H7 (cell line): ENCODE measurements at places on chromosomes 16 and 17.

GRCh38 chr17:16900288-16900882 is 71.5 kb downstream of the TNFRSF13B start:
- DNase-seq: no peak

DNA sequence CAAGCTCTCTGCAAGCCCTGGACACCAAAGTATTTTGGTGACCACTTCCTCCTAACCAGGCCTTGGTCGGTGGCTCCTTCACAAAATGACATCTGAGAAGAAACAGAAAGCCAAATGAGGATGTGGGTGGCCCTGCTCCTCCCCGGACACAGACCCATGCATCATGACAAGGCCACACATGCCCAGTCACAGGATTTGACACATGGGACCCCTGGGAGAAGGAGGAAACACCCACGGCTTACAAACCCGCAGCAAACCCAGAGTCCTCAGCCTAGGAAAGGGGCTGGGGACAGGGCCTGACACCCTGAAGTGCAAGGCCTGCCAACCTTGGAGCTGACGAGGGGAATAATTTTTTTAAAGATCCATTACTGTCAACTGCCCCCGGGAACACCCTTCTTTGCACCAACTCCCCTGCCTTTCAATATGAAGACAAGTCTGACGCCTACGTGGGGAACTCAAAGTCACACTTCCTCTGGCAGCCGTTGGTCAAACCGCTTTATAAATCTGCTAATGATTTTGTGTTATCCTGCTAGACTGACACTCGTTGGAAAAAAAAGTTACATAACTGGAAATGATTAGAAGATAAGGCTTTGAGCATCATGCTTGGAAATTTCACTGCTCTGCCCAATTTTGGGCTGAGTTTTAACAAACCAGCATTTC is 41.3 kb downstream of the GAS7 start:
- DNase-seq: no peak

DNA sequence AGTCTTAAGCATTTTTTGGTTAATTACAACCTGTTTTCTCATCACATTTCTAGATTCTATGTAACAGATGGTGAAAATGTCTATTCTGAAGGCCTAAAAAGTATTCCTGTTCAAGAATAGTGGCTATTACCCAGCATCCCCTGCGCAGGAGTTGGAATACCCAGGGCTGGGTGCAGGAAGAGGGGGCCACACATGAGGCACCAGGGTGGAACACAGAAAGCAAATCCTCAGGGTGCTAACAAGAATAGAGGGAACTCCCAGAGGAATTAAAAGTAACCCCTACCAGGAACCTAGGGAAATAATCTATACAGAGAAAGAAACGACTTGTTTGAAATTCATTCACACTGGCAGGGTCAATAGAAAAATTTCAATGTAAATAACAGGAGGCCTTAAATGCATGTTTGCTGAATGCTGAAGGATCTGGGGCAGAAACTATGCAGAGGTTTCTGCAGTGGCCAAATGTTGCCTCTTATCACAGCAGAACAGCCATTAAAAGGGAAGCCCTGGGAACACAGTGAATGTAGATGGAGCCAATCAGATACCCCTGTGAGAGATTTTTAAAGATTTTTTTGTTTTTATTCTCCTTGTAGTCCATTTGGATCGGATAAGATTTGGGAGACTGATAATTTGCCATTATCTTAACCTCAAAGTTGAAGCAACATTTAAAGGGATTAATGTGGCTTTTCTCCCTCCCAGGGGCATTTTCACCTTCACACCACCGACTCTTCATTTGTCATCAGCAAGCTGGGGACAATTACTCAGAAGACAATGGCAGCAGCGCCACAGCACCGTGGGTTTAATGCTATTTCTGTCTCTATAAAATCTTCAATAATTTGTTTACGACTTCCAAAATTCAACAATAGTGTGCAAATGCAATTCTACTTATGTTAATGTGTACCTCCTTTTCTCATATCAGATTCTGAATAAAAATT is 196.0 kb upstream of the PSMD7 start:
- DNase-seq: peak; percentile 7

DNA sequence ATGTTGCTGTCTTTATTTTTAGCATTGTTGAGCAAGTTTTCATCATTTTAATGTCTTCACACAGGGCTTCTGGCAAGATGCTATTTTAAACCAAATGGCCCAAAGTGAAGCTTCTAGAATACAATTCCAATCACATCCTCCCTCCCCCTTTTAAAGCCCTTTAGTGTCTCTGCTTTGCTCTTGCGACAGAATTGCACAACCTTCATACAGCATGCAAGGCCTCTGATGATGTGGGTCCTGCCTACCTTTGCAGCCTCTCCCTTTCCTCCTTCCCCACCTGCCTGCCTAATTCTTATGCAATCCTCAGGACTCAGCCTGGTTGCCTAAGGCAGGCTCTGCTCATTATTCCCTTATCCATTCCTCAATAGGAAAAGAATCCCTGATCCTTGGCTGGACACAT is 381.7 kb downstream of the SLC39A11 start:
- no peak for DNase-seq

- DNase-seq: no peak
Observed at GRCh38 chr17:49777563-49777962, 10.9 kb upstream of the KAT7 start.

DNA sequence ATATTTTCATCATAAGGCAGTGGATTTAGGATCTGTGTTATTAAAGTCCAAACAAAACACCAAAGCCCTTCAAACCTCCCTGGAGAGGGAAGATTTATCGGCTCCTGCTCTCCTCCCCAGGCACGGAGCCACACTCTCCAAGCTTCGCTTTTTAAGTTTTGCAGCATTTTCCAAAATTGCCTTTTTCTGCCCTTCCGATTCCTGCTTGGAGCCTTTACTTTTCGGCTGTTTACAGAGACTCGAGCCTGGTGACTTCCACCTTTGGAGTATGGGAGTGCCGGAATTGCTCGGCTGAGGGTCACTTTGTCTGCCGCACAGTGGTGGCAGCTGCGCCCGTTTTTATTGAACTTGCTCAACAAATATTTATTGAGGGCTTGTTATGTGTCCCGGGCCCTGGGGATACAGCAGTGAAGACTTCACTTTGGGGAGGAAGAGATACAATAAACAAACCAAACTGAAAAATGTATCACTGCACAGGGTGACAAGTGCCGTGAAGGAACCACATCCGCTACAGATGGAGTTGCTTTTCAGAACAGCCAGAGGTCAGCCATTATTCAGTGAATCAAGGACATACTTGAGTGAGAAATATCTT is 185.5 kb downstream of the NTN1 start:
- DNase-seq: no peak

- DNase-seq: peak; percentile 92
Observed at GRCh38 chr17:40559954-40560591, 5.2 kb downstream of the CCR7 start.

DNA sequence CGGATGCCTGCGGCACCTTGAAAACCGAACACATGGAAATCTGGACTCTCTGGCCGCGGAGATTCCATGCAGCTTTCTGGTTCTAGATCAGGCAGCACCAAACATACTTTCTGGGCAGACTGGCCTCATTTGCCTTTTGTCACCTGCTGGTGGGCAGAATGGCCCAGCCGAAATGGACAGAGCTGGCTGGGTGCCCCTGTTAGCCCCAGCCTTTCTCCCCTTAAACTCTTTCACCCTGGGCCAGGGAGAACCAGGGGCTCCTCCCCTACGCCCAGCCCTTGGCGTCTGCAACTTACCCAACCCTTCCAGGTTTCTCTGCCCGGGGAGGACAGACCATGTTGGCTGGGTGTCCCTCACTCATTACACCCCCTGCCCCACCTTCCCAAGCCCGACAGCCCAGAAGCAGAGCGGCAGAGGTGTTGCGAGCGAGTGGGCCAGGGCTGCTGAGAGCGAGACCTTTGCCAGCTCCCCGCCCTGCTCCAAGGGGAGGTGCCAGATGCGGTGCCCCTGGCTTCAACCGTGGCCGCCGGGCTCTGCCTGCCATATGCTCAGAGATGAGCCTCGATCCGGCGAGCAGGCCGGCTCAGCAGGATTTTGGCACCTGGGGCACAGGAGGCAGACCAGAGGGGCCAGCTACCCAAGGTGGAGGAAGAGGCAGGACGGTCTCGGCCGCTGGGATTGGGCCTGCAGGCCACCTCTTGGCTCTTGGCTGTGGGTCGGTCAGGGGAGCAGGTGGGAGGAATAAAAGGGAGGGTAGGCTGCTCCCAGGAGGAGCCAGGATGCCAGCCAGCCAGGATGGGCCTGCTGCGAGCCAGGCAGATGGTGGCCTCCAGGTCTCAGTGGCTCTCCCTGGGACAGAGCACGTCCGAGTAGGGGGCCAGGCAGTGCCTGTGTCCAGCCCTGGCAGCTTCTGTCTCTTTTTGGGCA is 191.3 kb downstream of the NTN1 start:
- DNase-seq: peak; percentile 49

GRCh38 chr17:27362503-27362902 is 68.6 kb downstream of the WSB1 start:
- no peak for DNase-seq

DNA sequence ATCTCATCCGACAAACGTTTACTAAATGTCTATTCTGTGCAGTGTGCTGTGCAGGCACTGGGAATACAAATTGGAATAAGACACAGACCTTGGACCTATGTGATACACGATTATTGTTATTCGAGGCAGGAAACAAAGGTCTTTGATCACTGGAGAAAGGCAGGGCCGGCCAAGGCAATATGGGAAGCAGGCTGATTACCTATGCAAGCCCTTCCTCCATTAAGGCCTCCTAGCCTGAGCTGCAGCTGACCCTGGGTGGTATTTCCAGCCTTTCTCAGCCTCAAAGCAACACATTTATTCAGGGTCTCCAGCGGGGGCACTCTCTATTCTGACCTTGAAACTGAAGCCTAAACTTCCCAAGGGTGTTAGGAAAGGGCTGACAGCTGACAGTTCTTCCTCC is 13.4 kb downstream of the ST6GALNAC1 start:
- DNase-seq: peak; percentile 70

DNA sequence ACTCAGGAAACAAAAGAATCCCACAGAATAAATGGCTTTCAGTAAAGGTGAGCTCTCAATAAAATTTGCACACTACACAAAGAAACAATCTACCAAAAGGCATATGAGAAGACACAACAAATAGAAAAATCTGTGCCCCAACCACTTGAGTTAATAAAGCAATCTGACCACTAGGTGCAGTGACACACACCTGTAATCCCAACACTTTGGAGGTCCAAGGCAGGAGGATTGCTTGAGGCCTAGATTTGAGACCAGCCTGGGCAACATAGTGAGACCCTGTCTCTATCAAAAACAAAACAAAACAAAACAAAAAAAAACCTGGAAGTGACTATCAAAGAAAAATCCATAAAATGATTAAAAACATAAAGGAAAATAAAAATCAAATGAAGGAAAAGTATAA is 9.6 kb upstream of the ABCA5 start:
- no peak for DNase-seq

- DNase-seq: no peak
Observed at GRCh38 chr17:70130289-70130688, 39.0 kb upstream of the KCNJ2 start.

DNA sequence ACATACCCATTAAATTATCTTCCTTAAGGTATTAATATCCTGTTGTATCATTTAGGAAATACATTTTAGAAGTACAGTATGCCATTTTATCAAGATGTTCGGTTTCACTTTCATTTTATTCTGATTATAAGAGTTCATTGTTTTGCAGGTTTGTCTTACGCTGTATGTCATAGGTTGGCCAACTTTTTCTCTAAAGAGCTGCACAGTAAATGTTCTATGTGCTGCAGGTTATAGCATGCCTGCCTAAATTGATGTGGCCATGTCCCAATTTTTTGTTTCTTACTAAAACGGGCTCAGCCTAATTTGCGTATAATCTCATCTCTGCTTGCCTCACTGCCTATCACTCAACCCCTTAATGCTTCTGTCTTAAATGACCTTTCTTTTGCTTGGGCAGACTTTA is 126.4 kb downstream of the USP22 start:
- no peak for DNase-seq

GRCh38 chr16:81397879-81398520 is 46.6 kb upstream of the CMIP start:
- no peak for DNase-seq

GRCh38 chr17:32485261-32486110 is 1.3 kb upstream of the CDK5R1 start:
- DNase-seq: no peak

- no peak for DNase-seq
Observed at GRCh38 chr16:23104032-23104955, 45.0 kb downstream of the USP31 start.

DNA sequence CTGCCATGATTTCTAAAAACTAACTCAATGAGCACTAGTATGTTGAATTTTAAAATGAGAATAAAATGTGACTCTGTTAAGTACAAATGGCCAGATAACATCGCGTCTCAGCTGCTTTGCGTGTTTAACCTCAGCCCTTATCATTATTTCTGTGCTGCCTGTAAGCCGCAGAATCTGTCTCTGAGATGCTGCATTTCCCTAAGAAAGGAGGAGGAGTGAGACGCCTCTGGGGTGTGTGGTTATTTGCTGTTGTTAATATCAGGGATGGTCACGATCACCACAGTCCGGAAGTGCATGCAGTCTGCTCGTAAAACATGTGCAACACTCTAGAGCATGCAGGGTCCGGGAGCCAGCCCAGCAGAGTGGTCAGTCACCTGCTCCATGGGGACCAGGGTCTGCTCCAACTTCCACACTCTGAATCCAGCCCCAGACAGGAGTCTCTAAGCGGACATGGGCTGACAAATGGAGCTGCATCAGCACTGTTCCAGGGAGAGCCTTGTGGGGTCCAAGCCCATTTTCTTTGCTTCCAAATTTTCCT is 342.5 kb downstream of the MAF start:
- DNase-seq: no peak

DNA sequence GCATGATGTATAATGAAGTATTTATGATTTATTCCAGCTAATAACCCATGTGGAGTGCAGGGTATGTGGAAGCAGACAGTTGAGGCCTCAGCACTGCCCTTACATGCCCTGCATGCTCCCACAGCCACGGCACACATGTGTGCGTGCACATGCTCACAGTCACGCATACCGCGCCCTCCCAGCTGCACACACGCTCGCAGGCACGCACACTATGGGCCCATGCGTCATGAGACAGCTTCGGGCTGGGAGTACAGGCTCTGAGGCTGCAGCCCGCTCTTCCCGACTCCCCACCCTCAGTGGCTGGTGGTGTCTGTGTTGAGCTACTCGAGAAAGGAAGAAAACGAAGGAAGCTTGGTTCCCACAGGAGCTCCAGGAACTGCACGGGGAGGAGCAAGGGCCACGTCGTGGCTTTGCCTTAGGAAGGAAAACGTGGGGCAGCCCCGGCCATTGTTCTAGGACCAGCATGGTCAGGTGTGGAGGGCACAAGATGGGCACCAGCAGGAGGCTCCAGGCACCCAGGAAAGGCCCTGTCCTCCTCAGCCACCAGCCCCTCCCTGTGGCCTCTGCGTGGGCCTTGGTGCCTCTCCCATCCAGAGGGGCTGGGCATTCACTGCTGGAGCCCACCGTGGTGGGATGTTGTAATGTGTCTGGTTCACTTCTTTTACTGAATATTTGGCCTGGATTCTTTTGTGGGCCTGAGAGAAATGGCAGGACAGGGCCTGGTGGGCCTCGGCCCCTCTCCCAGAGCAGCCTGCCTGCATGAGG is 27.5 kb upstream of the CDH15 start:
- DNase-seq: no peak

- DNase-seq: no peak
Observed at GRCh38 chr16:48105456-48105855, 50.3 kb downstream of the ABCC12 start.

GRCh38 chr16:56102183-56102686 is 89.1 kb upstream of the GNAO1 start:
- peak; percentile 22 for DNase-seq
